Non-pigmented ciliary epithelial cell (primary cell): ENCODE measurements at places on chromosomes 5 and 9.
A peak's percentile ranks its signal among the peaks of the same experiment; 100 is the strongest.

- DNase-seq, result no peak
Measured at GRCh38 chr9:130950039-130950311, 10.9 kb upstream of the FIBCD1 start.

DNA sequence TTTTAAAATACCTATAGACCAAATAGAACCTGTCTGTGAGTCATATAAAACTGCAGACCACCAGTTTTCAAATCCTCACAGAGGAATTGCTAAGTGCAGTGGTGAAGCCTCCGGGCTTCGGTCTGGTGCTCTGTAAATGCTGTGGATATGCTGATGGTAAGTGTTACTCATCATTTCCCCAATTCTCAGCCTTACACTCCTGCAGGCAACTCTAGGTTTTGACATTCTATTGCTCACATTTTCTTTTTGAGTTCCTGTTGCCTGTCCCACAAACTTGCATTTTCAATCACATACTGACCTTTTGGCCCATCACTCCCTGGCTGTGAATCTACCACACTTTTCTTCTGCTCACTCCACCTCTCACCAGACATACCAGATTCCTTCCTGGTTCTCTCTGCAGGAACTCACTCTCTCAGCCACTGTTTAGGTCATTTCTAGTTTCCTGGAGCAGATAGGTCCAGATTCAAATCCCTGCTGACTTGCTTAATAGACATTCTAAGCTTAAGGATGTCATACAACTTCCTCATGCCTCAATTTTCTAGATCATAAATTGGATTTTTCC lies 192.9 kb downstream of the RAB3C start:
- no peak for DNase-seq

DNA sequence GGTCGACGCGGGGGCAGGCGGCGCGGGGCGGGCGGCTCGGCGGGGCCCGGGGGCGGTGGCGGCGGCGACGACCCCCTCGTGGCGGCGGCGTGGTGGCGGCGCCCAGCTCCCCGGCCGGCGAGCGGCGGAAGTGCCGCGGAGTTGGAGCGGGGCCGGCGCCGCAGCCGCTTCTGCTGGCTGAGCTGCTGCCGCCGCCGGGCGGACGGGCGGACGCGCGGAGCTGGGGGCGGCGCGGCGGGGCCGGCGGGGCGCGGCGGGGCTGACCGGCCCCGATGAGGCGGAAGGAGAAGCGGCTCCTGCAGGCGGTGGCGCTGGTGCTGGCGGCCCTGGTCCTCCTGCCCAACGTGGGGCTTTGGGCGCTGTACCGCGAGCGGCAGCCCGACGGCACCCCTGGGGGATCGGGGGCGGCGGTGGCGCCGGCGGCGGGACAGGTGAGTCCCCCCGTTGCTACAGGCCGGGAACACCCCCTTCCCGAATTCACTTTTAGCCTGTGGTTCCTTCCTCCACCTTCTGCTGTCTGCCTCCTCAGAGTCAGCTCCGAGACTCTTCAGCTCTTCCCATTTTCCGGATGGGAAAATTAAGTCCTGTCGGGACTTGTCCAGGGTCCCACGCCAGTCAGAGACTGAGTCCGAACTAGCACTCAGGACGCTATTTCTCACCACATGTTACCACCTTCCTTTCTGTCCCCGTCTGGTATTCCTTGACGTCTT lies at the start of gene GALNT10:
Gene GALNT10 (plus strand): TSS at position 139 of the 710 bp plus-strand sequence. CDS start 134 bp downstream, at position 273.
- no peak for DNase-seq

DNA sequence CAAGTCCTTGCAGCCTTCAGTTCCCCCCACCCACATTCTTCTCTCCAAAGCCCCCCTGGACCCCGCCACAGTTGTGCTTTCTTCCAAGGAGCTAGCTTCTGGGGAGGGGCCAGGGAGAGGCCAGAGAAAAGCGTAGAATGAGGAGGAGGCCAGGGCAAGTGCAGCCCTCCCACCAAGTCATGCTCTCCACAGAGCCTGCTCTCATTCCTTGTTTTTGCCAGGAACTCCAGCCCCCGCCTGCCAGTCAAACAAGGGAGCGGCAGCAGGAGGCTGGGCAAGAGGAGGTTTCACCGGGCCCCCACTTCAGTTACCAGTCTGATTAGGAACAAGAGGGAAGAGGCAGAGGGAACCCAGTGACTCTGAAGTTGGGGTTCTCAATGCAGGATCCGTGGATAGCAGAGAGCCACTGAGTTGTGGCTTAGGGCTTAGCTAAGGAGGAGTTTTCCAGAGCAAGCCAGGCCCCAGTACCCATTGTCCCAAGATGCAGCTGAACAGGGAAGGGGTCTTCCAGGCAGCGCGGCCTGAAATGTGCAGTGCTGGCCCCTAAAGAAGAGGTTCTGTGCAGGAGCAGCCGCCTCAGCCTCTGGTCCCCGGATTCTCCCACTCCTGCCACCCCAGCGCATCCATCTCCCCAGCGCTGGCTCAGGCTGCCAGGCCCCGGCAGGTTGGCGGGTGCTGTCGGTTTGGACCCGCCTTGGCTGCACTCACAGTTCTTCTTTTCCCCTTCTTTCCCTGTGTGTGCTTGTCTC lies 120.6 kb downstream of the DAB2IP start:
- no peak for DNase-seq

DNA sequence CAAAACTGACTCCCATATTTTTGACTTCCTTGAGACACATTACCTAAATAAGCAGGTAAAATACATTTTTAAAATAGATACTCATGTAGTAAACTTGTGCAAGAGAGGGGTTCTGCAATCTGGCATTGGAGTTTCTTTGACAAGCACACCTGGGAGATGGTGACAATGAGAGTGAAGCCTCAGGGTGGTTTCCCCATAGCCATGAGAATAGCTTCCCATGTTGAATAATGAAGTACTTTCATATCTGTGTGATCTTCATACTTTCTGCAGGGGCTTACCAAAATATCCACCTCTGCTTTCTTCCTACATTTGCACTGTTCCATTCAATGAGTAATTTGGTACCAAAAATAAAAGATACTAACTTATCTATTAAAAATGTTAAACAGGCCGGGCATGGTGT lies 44.7 kb upstream of the VCAN start:
- no peak for DNase-seq

DNA sequence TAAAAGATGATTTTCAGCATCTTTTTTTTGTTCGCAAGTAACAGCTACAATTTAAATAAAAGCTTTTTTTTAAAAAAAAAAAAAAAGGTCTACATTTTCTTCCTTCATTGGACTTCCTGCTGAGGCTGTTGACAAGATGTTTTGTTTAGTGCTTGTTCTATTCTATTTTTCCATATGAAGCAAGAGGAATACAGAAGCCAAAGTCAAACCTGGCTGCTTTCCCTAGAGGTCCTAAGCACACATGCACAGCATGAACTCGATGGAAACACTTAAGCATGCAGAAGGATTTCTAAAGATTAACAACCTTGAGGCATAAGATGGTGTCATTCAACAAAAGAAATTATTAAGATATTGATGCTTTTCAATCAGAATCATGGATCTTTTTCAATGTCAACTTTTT lies 105.1 kb downstream of the ADCY2 start:
- no peak for DNase-seq

- no peak for DNase-seq
Measured at GRCh38 chr9:137380606-137381005, 42.4 kb downstream of the EXD3 start.

DNA sequence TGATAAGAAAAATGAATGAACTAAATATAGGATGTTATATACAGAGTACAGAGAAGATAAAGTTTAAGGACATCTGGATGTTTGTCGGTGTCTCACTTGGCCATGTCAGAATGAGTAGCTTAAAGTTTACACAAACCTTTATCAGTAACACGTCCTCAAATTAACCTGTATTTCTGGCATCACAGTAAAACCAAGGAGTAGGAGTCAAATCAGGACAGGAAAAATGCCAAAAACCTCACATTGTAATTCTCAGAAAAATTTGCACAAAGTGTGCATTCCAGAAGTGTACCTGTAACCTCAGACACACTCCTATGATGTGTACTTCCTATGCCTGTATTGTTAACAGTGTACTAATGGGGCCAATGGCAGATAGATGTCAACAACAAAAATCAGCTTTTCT lies 139.3 kb downstream of the SMC2 start:
- DNase-seq, result no peak

DNA sequence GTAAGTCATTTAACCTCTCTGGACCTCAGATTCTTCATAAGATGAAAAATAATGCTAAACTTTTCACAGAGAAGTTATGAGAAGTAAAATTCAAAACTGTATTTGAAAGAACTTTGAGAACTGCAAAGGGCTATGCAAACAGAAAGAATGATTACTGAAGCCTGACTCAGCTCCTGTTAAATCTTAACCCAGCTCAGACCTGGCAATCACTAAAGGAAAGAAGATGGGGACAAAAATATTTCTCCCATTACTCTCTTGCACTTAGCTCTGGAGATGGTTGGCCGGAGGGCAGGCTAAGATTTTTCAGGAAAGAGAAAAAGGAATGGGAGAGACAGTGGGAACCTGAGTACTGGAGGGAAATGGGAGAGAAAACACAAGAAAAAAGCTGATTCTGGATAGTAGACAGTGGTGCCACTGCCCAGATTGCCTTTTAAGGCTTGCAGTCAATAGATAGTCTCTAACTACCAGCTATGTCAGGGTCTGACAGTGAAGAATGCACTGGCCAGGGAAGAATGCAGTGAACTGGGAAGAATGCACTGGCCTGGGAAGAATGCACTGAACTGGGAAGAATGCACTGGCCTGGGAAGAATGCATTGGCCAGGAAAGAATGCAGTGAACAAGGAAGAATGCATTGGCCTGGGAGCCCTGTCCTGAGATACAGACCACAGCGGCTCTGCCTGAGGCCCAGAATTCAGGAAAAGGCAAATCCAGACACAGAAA lies 25.2 kb upstream of the CEMIP2 start:
- DNase-seq, result peak; percentile 44

DNA sequence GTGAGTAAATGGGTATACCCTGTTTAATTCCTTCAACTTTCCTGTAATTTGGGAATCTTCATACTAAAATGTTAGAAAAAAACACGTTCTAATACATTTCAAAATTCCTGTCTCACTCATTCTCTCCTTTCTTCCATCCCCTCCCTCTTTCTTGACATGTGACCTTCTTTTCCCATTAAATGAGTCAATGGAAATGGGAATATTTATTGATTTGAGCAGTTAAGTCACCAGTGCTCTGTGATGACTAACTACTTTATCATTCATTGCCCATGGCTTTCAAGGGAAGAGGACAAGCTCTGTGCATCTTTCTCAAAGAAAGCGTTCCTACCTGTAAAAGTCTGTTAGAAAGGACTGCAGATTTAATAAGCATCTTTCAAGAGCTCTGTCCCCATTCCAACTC lies 144.4 kb upstream of the MAP3K1 start:
- DNase-seq, result no peak

DNA sequence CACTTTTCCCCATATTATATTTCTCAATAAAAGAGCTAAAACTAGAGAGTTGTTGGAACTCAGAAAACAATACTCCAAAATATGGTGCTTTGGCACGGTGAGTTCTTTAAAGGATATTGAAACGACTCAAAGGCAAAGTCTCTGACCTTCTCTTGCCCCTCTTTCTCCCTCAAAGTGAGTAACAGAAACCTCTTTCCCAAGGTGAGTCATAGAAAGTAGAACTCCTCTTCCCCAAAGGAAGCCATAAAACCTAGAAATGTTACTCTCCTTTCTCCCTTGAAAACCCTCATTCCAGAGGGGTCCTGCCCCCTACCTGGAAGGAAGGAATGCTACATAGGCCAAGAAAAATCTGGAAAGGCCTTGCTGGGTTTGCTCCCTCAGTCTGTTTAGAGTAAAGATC lies 47.5 kb downstream of the RAPGEF6 start:
- DNase-seq, result no peak

GRCh38 chr9:120857902-120858301 lies 15.2 kb upstream of the PSMD5 start:
- no peak for DNase-seq

- no peak for DNase-seq
Measured at GRCh38 chr5:112467485-112467884, 48.4 kb upstream of the EPB41L4A start.

DNA sequence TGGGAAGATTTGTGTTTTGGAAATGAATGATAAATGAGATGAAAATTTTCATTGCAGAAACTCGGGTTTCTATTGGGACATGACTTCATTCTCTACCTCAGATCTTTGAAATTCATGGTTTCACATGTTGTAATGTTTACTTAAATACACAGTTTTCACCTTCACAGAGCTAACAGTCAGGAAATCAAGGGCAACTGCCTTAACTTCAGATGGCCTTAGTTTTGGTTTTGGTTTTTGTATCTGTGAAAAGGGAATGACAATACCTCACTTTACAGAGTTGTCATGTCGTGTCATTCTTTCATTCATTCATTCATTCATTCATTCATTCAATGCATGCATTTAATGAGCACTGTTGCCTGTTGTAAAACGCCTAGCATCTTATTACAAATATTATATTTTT lies 41.9 kb downstream of the NIM1K start:
- no peak for DNase-seq

DNA sequence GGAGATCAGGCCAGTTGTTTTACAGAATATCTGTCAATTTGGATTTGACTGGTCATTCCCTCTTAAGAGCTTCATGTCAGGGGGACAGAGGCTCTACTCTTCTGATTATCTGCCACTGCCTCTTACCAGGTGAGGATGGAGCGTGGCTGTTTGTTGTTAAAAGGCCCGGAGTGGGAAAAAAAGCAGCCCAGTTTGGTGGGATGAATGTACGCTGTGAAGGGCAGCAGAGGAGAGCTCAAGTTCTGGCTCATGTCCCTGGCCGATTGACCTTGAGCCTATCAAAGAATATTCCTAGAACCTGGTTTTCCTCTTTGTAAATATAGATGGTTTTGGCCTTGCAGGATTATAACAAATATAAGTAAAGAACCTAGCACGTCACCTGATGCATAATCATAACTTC lies 16.3 kb upstream of the SHB start:
- no peak for DNase-seq
